Stimulated activated CD8-positive, alpha-beta memory T cell treated with anti-CD3 and anti-CD28 coated beads, Interleukin-4, amount 100 ng/mL, for 1 hour (primary cell): ENCODE measurements at places on chromosomes 6 and 20.

GRCh38 chr6:7468382-7469081 lies 72.9 kb upstream of the DSP start:
- DNase-seq = no peak

- no peak for DNase-seq
Observed at GRCh38 chr6:43873806-43874714, 104.0 kb downstream of the VEGFA start.

DNA sequence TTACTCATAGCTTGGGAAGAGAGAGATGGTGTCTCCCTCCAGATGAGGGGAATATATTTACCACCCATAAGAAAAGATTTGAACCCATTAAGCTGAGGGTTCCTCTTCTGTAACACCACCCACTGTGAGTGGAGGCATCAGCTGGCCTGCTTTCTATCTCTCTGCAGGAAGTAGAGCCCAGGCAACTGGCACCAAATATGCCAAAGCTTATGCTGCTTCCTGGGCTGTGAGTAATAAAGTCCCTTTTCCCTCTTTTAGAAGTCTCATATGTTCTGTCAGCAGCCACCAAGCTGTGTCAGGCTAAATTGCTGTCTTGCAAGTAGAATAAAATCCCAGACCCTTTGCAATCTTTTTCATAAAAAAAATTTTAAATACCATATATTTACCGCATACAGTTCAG lies 241.4 kb downstream of the LAMA2 start:
- no peak for DNase-seq

GRCh38 chr6:159577564-159577963 lies 115.5 kb downstream of the SOD2 start:
- no peak for DNase-seq
